ENCODE measurements at places on chromosomes 4 and X.

DNA sequence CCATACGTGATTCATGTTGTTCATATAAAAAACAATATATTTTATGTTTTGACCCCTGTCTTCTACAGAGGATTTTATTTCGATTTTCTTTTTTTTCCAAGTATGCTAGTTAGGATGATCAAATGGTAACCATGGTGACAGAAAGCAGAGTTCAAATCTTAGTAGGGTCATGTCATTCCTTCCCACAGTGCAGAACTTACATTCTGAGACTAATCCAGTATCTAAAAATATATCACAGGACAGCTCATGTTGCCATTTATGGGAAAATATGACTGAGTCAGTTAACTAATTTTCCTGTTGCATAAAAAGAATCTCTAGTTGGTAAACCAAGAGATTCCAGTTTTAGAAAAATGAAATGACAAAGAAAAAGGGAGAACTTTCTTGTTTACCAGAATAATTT, 209.5 kb downstream of the PARM1 start:
- H3K4me3 ChIP-seq: no peak overlapping the region
- H3K36me3 ChIP-seq: no peaks in the 10 kb centered on the region
- no peak for DNase-seq
- no peak overlapping the region for H3K27ac ChIP-seq

DNA sequence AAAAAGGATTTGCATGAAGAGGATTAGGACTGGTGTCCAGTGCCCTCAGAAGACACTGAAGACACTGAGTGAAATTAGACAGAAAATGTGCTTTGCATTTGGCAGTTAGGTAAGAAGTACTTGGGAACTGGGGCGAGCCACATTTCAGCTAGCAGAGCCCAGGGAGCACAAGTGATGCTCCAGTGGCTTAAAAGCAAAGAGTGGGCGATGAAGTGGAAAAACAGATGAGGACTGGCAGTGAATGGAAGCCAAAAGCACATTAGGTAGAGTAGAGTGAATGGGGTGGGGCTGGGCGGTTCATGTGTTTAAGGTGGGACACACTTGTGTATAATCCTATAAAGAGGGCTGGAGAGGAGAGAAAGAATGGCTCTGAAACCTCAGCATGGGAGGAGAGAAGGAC, 18.4 kb downstream of the DCLK2 start:
- H3K27me3 ChIP-seq: no peaks in the 10 kb centered on the region
- H3K4me3 ChIP-seq: no peak overlapping the region
- no peaks in the 10 kb centered on the region for H3K36me3 ChIP-seq
- no peak overlapping the region for H3K27ac ChIP-seq
- no peak for DNase-seq
- no peaks in the 10 kb centered on the region for H3K4me1 ChIP-seq

DNA sequence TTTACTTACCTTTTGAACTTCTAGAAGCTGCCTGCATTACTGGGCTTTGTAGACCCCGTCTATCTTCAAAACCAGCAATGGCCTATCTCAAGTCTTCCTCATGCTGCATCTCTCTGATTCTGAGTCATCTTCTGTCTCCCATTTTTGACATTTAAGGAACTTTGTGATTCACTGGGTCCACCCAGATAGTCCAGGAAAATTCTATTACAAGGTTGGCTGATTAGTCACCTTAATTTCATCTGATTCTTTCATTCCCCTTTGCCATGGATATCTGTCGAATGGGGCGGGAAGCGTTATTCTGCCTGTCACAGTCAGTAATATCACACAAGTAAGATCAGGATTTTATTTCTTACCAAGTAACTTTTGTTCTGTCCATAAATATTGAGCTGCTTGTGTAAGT, 618.0 kb downstream of the CCSER1 start:
- H3K27me3 ChIP-seq: no peaks in the 10 kb centered on the region
- no peaks in the 10 kb centered on the region for H3K4me1 ChIP-seq
- DNase-seq: no peak
- H3K4me3 ChIP-seq: no peak overlapping the region

- no peaks in the 10 kb centered on the region for H3K36me3 ChIP-seq
- no peak for DNase-seq
- no peaks in the 10 kb centered on the region for H3K27me3 ChIP-seq
- H3K27ac ChIP-seq: no peak overlapping the region
- no peak overlapping the region for H3K4me3 ChIP-seq
- no peaks in the 10 kb centered on the region for H3K4me1 ChIP-seq
These were observed 35.6 kb downstream of the COL25A1 start for GRCh38 chr4:109266891-109267290.

DNA sequence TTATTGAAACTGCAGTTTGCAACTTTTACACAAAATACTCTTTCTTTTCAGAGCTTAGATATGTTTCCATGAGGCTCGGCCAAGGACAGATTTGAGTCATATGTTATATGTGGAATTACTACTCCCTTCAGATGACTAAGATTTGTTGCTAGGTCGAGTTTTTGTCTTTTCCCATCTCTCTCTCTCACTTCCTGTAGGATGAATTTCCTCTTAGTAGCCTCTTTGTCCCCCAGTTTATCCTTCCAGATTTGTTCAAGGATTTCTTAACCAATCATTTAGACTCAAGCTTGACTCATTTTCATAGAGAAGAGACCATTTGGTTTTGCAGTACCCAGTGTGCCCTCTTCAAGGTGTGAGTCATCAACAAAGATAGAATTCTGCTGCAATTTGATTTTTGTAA, 209.2 kb downstream of the GLUD2 start:
- no peak for DNase-seq
- H3K4me1 ChIP-seq: no peaks in the 10 kb centered on the region
- H3K36me3 ChIP-seq: no peaks in the 10 kb centered on the region
- no peak overlapping the region for H3K27ac ChIP-seq

GRCh38 chrX:62839596-62839995, 511.5 kb downstream of the SPIN4 start:
- H3K27me3 ChIP-seq: no peaks in the 10 kb centered on the region
- no peaks in the 10 kb centered on the region for H3K36me3 ChIP-seq
- no peaks in the 10 kb centered on the region for H3K4me1 ChIP-seq
- DNase-seq: no peak
- no peak overlapping the region for H3K27ac ChIP-seq

DNA sequence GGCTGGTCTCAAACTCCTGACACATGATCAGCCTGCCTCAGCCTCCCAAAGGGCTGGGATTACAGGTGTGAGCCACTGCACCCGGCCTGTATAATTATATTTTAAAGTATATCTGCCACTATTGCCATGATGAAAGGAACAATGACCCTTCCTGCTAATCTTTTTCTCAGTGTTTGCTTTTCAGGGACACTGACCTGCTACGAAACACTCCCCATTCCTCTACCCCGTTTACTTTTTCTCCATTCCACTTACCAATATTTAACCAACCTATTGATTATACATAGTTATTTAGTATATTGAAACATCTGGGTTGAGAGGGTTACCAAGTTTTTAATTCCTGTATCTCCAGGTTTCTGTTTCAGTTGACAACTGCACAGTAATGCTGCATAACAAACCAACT, 331.9 kb upstream of the NDST3 start:
- H3K27ac ChIP-seq: no peak overlapping the region
- H3K36me3 ChIP-seq: no peaks in the 10 kb centered on the region
- H3K4me3 ChIP-seq: no peak overlapping the region
- no peaks in the 10 kb centered on the region for H3K27me3 ChIP-seq

GRCh38 chr4:166838975-166839614, 395.2 kb downstream of the SPOCK3 start:
- DNase-seq: no peak
- H3K4me3 ChIP-seq: no peak overlapping the region
- no peaks in the 10 kb centered on the region for H3K4me1 ChIP-seq
- H3K36me3 ChIP-seq: no peaks in the 10 kb centered on the region
- no peaks in the 10 kb centered on the region for H3K27me3 ChIP-seq

GRCh38 chrX:52811065-52811625, at the start of gene XAGE5:
Gene XAGE5, plus strand, starts transcription at chrX:52811287. Its CDS starts 1,280 bp downstream, at chrX:52812567.
- H3K27me3 ChIP-seq: no peaks in the 10 kb centered on the region
- no peak for DNase-seq
- H3K4me1 ChIP-seq: no peaks in the 10 kb centered on the region
- no peak within 1 kb of the TSS for H3K27ac ChIP-seq
- no peaks in the 10 kb centered on the region for H3K36me3 ChIP-seq

DNA sequence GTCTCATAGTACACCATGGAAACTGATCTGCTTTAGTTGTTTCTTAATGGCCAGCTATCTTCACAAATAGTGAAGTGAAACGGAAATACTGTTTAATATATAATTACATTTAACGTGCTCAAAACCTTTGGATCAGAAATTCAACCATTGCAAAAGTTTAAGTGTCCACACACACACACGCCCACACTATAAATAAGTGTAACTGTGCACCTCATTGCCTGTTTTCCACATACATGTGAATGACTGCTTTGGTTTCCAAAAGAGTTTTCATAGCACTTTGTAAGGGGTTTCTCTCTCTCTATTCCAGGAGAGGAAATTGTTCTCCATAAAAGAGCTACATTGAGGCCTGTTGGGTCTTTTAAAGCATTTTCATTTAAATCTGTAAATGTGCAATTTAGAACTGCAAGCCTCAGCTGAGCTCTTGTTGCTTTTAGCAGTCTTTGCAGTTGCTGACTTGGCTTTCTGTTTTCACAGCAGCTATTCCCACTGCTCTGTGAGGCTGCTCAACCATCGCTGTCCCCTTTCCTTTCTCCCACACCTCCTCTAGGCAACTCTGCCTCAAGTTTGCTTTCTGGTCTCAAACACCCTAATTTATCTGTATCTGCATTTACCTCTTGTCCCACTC, 94.5 kb downstream of the RAPGEF2 start:
- H3K27me3 ChIP-seq: no peaks in the 10 kb centered on the region
- DNase-seq: no peak
- H3K36me3 ChIP-seq: no peaks in the 10 kb centered on the region
- no peak overlapping the region for H3K4me3 ChIP-seq
- H3K4me1 ChIP-seq: no peaks in the 10 kb centered on the region

GRCh38 chr4:48268956-48269860, at the start of gene TEC:
Gene TEC, minus strand, starts transcription at chr4:48269838. Its CDS starts 41,224 bp downstream, at chr4:48228614.
- peak; percentile 10 for DNase-seq
- peak within 1 kb of the TSS; percentile 95 for H3K27ac ChIP-seq
- H3K27me3 ChIP-seq: no peaks in the 10 kb centered on the region
- H3K36me3 ChIP-seq: no peaks in the 10 kb centered on the region

DNA sequence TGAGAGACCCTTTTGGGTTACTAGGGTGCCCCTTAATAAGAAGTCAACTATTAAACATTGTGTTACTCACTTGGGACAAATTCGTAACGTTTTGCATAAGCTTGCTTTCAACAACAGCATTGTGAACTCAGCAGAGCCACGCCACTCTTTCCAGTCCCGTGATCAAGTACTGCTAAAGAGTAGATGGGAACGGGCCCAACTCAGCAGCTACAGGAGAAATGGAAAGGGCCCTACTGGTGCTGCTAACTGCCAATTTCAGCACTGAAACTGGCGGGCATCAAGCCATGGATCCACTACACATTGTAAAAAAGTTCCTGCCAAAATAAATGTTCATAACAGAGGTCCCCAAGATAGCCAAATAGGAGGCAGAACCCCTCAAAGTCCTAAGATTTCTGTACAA, 19.0 kb upstream of the DHX15 start:
- H3K36me3 ChIP-seq: no peaks in the 10 kb centered on the region
- no peaks in the 10 kb centered on the region for H3K27me3 ChIP-seq
- peaks cover 3% of the 10 kb centered on the region for H3K4me1 ChIP-seq
- no peak overlapping the region for H3K27ac ChIP-seq
- H3K4me3 ChIP-seq: no peak overlapping the region

GRCh38 chrX:133668225-133668931, 253.1 kb upstream of the GPC4 start:
- H3K4me1 ChIP-seq: no peaks in the 10 kb centered on the region
- H3K4me3 ChIP-seq: no peak overlapping the region
- peaks cover 6% of the 10 kb centered on the region for H3K27me3 ChIP-seq

DNA sequence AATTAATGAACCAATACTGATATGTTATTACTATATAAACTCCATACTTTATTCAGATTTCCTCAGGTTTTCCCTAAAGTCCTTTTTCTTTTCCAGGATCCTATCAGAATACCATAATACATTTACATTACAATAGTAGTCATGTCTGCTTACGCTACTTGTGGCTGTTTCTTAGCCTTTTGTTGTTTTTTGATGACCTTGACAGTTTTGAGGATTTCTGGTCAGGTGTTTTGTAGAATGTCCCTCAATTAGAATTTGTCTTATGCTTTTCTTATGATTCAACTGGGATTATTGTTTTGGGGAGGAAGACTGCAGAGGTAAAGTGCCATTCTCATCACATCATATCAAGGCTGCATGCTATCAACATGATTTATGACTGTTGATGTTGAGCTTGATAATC, 9.1 kb downstream of the SOX3 start:
- no peaks in the 10 kb centered on the region for H3K36me3 ChIP-seq
- no peak for DNase-seq
- H3K27me3 ChIP-seq: no peaks in the 10 kb centered on the region
- no peak overlapping the region for H3K27ac ChIP-seq
- H3K4me3 ChIP-seq: no peak overlapping the region
